ENCODE measurements at places on chromosomes 12 and 14.

DNA sequence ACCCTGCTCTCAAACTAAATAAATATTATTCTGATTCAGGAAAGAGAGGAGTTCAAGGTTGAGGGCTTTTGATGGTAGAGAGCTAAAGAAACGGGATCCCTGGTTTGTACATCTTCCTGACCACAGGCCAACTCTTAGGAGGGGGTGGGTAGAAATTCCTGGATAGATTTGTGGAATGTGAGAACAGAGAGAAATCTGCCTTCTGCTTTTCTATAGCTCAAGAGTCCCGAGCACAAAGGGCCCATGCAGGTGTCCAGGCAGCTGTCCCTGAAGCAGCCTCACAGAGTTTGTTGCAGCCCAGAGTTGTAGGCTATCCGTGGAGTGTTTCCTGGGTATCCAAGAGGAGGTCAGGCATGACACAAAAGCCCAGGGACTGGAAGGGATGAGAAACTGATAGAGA lies 198.6 kb downstream of the BCAT1 start:
- no peak for DNase-seq

- no peak for DNase-seq
Measured at GRCh38 chr14:68295316-68295816, 475.8 kb downstream of the RAD51B start.

DNA sequence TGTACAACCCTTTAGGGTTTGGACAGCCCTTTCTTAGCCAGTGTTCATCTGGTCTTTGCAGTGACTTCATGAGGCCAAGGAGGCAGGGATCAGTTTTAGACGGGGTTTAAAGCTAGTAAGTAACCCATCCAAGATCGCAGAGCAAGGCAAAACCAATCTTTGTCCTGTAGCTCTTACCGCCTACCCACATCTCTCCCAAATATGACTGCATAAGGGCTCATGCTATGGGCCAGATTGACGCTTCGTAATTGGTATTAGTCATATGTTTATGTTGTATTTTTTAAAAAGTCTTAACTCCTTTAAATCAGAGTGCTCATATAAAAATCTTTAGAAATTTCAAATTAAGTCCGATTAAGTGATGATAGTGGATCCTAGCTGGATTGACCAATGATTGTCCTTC lies 3.7 kb upstream of the CLMN start:
- no peak for DNase-seq

GRCh38 chr12:6978611-6979011 lies 7.9 kb downstream of the EMG1 start:
- no peak for DNase-seq

- DNase-seq = no peak
Measured at GRCh38 chr14:94675036-94675435, 62.8 kb downstream of the SERPINA3 start.

DNA sequence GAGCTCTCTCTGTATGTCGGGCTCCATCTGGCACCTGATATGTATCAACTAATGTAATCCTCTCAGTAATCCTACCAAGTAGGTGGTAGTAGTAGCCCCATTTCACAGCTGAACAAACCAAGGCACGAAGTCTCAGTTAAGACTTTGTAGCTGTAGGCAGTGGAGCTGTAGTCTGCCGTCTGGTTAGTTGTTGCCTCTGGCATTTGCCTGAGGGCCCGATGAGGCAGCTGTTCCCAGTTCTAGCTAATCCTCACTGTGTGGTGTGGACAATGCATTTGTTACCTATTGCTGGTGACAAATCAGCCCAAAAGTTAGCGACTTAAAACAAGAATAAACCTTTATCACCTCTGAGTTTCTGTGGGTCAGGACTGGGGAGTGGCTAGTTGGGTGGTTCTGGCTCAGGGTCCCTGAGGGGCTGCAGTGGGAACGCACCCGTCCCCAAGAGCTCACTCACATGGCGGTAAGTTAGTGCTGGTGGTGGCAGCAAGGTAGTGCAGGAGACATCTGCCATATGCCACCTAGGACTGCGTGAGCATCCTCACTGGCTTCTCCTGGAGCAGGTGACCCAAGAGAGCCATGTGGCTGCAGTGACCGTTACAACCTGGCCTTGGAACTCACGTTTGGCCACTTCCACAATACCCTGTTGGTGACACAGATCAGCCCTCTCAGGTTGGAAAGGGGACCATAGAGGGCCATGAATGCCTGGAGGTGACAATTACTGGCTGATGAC lies 5.6 kb downstream of the AACS start:
- DNase-seq = no peak

DNA sequence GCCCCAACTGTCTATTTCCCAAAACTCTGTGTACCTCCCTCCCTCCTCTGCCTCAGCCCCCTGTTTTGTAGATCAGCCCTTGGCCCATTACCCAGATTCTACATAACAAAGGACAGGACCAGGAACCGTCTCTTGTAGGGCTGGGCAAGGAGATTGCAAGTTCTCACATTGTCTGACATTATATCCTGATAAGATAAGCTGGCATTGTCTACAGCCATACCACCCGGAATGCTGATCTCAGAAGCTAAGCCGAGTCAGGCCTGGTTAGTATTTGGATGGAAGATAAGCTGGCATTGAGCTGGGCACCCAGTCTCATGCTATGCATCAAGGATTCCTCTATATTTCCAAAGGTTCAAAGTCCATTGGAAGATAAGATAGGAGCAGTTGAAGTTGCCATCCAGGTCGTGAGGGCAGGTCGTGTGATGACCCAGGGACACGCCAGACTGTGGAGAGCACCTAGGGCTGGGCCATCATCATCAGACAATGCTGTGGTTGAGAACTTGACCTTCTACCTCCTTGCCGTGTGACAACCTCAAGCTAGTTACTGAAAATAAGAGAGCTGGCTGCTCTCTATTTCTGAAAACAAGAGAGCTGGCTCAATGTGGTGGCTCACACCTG lies 29.5 kb downstream of the PHETA1 start:
- DNase-seq = no peak

- no peak for DNase-seq
Measured at GRCh38 chr12:111366075-111366474, 2.8 kb downstream of the PHETA1 start.

GRCh38 chr12:87661786-87662377 lies 367.3 kb downstream of the C12orf50 start:
- no peak for DNase-seq

DNA sequence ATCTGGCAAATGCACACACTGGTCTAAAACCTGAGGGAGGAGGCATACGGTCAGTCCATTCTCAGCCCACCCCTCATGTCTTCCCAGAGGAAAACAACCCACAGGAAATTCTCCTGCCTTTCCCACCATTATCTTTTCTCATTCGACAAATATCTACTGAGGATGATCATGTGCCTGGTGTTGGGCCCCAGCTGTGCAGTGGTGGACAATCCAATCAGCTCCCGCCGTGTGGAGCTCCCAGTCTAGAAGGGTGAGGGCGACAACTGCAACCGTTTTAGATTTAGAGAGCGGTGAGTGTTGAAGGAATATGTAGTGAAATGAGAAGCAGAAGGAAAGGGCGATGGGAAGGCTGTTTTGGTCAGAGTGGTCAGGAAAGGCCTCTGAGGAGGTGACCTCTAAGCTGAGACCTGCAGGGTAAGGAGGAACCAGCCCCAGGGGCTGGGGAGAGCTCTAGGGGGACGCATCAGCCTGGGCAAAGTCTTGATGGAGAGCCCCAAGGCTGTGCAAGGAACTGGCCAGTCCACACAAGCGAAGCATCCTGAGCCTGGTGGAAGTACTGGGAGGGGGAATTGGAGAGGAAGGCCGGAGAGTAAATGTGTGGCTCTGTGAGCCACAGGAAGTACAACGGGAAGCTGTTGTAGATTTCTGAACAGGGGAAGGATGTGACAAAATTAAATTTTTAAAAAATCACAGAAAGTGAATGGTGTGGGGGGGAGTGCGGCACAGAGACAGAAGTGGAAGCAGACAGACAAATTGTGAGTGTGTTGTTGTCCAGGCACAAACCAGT lies 192.8 kb downstream of the NTF3 start:
- DNase-seq = no peak

DNA sequence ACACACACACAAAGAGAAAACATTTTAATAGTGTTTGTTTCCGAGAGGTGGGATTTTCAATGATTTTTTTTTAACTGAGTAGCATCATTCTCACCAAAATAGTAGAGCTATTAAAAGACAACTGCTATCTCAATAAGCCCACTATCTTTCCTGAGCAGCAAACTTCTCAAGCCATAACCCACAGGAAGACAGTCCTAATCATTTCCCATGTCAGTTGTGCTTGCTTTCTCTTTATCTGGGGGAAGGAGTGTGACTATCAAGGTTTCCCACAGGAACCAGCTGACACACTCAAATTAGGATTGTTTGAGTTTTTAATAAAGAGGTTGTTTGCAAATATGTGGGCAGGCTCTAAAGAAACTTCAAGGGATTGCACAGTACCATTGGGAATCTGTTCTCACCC lies 4.9 kb upstream of the MAX start:
- no peak for DNase-seq

DNA sequence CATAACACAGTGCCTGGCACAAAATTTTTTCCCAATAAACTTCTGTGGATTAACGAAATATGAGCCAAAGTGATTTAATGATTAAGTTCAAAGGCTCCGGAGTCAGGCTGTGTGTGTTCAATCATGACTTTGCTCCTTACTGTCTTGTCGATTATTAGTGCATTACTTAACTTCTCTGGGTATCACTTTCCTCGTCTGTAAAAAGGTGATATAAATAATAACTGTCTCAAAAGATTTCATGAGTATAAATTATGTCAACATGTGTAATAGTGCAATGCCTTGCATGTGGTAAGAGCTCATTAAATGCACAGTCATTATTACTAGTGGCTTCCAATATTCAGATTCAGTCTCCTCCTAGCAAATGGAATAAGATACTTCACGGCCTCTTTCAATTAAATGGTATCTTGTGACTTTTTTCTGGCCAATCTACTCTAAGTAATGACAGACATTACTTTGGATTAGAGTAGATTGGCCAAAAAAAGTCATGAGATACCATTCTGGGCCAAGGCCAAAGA lies 6.8 kb upstream of the IFNG start:
- no peak for DNase-seq

- DNase-seq = no peak
Measured at GRCh38 chr12:79006306-79006705, 141.7 kb downstream of the SYT1 start.

GRCh38 chr12:15880721-15881120 lies 1.5 kb upstream of the STRAP start:
- no peak for DNase-seq

GRCh38 chr12:27913999-27914614 lies 58.4 kb downstream of the PTHLH start:
- DNase-seq = no peak

DNA sequence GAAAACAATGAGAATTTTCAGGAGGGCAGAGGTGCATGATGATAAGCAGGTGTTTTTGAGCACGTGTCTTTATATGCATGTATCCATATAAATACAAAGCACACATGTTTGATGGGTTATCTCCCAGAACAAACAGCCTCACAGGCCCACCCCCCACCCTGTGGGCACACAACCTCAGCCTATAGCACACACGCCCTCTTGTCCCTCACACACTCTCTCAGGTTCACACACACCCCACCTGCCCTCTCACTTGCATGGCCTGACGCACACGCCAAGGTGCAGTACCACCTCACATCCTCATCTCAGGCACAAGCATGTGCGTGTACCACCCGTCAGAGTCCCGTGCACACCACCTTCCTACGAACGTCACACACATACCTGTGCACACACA lies 8.6 kb upstream of the KRT8 start:
- no peak for DNase-seq

DNA sequence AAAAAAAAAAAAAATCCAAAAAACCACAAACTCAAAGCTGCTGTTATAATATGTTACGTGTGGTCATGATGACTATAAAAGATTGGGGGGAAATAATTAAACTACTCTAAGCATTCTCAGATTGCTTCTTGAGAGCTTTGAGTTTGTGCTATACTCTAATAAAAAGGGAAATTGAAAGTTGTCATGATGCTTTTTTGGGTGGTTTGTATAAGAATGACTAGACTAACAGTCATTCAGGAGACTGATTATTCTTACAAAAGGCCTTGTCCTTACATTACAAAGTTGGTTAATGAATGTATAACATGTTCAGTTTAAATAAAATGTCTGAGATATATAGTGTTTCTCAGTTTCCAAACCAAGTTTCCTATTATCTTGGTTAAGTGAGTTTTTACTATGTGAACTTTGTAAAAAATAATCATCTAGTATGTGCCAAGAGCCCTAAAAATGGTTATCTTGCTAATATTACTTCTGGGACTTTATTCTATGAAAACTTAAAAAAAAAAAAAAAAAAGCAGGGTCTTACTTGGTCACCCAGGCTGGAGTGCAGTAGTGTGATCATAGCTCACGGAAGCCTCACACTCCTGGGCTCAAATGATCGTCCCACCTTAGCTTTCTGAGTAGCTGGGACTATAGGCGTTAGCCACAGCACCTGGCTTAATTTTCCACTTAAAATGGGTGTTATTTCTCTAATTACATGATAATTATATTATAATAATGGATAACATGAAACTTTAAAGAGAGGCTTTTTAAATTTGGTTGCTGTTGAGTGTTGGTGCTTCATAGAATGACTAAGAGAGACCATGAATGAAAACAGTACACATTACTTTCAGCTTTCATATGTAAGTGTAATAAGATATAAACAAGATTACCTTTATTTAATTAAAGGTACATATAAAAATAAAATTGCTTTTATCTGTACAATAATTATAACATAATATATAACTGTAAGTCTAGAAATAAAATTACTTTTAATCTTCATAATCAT lies 459.6 kb upstream of the RGS6 start:
- no peak for DNase-seq

GRCh38 chr14:28365510-28365909 lies 401.1 kb upstream of the FOXG1 start:
- DNase-seq = no peak

DNA sequence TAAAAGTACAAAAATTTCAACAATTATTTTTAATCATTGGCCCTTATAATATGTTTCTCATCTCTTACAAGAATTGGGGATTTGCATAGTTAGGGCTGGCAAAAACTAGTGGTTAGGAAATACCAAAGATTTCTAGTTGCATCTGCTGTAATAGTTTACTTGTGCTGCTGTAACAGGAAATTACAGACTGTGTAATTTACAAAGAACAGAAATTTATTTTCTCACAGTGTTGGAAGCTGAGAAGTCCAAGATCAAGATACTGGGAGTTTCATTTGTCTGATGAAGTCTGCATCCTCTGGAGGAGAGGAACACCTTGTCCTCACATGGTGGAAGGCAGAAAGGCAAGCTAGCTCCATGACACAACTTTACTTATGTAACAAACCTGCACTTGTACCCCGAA lies 157.0 kb downstream of the FLRT2 start:
- no peak for DNase-seq

All from NCI-H1105 (cell line).